ENCODE measurements at places on chromosomes 7 and 10.
A peak's percentile ranks its signal among the peaks of the same experiment; 100 is the strongest.

GRCh38 chr10:79403441-79404230 is 41.8 kb downstream of the ZCCHC24 start:
- peak; percentile 29 for DNase-seq

DNA sequence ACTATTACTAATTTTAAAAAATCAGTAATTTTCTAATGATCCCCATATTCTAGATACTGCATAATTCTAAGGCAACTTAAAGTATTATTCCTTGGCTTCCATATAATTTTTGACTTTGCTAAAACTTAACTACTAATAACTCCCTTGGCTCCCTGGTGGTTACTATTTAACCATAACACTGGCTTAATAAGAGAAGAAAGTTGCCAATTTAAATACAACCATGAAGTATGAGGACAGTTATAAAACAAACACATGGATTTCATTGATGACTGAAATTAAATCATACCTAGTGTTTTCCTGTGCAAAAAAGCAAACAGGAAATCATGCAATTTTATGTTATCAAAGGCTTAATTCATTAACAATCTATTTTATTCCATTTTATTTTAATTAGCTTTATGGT is 1073.9 kb downstream of the GRM8 start:
- DNase-seq, result no peak

GRCh38 chr10:11026773-11027172 is 9.1 kb downstream of the CELF2 start:
- DNase-seq, result no peak

DNA sequence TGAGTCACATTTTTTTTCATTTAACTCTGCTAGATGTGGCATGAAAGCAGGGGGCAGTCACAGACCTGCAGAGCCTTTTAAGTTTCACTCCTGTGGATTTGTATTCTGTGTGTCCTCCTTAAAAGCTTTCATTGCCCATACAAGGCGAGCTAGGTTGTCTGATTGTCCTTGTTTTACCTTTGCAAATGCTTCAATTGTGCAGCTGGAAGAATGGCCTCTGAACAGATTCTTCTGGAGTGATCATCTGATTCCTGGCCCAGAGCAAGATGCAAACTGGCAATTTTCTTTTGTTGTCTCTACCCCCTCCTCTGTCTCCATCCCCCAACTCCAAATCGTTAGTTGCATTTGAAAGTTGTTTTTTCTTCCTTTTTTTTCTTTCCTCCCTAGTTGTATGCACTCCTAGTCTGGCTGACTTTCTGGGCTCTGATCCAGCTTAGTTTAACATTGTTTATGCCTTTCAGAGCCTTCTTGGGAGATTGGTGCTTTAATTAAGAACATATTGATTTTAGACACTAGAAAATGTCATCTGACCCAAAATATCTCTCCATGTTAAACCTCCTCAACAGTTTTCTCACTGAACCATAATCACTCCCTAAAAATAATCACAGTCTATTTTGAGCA is 150.2 kb downstream of the REEP3 start:
- peak; percentile 97 for DNase-seq

GRCh38 chr10:108425283-108425964 is 1260.9 kb upstream of the SORCS1 start:
- DNase-seq, result peak; percentile 14

GRCh38 chr10:91367127-91367531 is 43.0 kb upstream of the HECTD2 start:
- DNase-seq, result peak; percentile 43

DNA sequence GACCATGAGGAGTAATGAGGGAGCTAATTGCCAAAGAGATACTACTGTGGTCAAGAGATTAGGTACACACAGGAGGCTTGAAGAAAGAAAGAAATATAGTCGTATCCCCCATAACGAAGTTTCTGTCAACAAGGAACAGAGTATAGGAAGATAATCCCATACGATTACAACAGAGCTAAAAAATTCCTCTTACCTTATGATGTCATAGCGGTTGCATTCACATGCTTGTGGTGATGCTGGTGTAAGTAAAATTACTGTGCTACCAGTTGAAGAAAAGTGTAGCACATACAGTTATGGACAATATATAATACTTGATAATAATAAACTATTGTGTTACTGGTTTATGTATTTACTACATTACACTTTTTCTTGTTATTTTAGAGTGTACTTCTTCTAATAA is 51.6 kb upstream of the CASD1 start:
- DNase-seq, result no peak

DNA sequence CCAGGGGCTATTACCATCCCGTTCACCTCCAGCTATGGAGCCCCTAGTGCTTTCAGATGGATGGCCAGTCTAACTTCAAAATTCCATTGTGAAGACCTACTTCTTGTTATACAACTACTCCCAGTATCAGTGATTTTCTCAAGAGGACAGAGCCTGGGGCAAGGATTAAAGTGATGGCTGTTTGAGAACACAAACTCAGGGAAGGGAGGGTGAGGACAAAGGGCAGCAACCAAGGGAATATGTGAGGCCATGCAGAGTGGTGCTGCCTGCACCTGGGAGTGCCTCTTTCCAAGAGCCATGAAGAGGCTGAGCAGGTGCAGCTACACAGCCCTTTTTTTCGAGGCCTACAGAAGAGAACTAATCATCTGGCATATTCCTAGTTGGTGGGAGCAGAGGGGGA is 303.5 kb upstream of the BMPER start:
- DNase-seq, result no peak

DNA sequence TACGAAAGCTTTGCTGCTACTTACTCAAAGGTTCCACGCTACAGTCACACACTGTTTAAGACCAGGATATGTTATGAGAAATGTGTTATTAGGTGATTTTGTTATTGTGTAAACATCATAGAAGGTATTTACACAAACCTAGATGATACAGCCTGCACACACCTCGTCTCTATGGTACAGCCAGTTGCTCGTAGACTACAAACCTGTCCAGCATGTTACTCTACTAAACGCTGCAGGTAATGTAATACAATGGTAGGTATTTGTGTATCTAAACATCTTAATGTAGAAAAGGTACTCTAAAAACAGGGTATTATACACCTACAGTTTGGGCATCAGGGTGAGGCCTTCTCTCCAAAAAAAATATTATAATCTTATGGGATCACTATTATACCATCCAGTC is 181.2 kb downstream of the MYOF start:
- no peak for DNase-seq

DNA sequence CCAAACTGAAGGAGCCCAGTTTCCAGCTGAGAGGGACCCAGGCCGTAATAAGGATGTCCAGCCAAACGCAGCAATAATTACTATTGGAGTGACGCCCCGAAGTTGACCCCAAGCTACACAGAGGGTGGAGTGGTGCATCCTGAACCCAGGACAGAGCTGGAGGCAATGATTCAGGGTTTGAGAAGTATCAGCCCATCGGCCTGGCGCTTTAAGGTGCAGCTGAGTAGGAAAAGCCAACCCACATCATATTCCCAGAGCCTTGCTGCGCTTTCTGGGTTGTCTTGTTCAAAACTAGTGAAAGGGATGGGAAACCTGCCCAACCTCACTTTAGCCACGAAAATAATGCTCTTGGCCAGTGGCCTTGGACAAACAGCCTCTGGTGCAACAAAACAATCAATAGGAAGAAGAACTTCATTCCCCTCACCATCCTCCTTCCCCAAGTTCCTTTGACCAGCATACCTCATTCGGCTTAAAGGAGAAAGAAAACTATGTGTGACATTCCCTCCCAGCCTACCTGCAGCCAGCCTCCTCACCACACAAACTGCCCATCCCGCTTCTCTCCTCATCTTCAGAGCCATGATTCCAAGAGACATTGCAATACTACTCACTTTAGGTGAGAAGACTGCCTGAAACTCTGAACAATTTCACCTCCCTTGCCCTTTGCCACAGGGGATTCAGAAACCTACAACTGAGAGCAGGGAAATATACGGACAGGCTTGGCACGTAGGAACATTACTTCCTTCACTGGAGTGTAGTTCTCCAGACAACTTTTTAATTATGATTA is 217.2 kb upstream of the MKLN1 start:
- peak; percentile 33 for DNase-seq

DNA sequence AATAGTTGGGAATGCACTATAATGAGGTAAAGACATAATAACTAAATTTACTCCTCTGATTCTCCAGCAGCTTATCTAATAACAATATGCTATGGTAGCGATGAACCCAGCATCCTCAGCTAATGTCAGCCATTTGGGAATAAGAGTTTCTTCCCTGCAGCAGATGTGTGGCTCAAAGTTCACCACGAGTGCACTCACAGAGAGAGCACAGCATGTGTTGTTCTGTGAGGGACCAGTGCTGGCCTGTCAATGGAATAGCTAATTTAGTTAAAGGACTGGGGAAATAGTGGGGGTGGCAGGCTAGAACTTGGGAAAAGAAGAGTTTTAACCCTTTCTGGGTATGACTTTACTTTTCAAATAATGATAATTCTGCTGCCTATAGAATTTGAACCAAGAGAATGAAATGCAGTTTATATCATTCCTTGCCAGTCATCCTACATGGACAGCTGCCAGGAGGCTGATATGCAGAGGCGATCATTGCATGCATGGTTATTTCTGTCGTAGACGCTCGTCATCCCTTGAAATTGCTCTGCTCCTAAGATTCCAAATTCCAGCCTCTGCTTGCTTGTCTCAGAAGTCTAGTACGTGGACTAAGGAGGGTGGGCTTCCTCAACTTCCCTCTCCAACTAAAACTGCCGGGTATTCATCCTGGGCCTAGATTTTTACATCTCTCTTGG is 355.6 kb downstream of the RNLS start:
- DNase-seq, result peak; percentile 84

DNA sequence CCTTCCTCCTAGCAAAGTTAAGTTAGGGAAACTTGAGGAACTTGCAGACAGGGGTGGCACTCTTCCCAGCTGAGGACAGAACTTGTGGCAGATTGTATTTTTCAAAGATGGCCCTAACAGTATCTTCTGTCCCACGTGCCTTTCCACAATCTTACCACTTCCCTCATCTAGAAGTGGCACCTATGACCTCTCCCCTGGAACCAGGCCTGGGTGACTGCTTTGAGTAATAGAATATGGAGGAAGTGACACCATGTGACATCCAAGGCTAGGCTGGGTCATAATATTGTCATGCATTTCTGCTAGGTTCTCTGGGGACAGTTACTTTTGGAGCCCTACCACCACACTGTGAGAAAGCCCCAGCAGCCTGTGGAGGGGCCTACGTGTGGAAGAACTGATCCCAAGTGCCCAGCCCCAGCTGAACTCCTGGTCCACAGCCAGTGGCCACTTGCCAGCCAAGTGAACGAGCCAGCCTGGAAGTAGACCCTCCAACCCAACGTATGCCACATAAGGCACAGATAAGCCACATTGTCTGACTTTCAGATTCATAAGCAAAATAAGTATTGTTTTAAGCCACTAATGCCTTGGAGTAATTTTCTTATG is 193.7 kb downstream of the PTPN20 start:
- no peak for DNase-seq

GRCh38 chr10:120392245-120392644 is 64.8 kb upstream of the PLPP4 start:
- no peak for DNase-seq

DNA sequence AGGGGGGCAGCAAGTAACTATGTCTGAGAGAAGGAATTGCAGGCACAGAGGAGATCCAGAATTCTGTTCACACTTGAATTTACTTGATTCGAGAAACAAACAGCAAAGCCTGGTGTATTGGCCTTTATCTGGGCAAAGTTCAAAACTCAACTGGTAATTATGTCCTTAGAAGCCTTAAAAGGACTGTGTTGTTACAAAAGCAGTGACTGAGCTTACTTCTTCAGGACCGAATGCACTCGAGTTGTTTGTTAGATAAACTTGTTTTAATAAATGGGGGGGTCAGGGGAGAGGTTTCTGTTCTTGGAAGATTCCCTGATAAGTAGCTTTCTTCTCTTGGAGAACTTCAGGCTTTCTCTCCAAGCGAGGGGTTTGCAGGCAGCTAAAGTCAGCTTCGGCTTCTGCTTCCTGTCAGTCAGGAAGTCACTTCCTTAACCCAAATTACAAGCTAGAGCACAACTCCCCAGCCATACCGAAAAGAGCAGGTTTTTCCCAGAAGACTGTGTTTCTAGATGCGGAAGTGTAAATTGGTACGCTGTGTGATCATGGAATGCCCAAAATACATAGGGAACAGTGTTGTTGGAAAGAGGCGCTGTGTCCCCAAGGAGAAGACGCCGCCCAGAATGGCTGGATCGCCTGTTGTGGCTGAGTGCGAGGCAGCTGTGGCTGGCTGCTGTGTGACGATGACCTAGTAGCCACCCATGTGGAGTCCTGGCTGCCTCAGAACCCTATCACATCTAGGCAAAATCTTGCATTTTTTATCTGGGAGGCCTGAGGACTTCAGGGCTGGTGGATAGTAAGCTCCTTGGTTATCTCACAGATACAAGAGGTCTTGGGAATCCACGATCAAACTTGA is 110.4 kb downstream of the TCF7L2 start:
- no peak for DNase-seq

DNA sequence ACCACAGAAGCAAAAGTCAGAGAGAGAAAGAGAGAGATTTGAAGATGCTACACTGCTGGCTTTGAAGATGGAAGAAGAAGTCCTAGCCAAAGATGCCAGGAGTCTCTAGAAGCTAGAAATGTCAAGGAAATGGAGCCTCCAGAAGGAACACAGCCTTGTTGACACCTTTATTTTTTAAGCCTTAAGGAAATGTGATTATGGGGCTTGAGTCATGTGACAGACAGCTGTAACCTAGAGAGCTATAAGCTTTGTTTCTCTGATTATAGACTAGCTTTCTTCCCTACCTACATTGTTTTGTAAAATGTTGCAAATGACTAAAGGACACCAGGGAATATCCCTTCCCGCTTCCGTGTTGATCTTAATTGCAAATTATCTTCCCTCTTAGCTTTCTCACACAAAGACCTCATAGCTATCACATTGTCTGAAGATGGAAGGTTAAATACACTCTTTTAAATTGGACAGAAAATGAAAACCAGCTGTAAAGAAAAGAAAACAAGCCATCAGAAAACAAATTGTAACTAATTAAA is 199.9 kb downstream of the ARHGAP12 start:
- DNase-seq, result no peak

DNA sequence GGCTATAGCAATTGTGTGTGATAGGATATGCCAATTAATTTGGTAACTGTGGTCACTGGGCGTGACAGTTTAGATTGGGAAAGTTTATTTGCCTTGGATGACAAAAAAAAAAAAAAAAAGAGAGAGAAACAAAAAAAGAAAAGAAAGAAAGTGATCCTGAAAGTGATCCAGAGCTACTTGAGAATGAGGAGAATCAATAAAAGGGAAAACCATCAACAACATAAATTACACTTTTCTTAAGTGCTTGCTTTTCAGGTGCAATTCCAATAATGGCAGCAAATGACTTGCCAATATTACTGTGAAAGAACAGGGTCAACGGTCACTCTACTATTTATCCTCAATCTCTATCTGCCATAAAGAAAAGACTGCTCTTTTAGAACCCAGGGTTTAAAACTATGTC is 191.8 kb upstream of the SEMA3C start:
- DNase-seq, result no peak

DNA sequence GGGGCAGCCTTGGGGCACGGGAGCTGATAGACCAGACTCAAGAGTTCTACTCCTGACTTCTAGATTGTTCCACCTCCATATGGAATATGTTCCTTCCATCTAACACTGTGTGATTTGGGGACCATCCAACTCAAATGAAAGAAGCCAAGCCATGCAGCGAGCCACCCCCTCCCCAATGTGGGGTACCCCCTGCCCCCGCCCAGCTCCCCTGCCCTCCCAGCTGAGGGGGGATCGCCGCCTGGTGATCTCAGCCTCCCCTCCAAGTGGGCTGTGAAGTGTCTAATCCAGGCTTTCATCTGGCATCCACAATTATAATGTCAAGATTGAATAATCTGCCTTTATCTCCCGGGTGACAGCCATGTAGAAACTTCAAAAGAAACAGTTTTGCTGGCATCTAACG is 246.1 kb downstream of the RPS24 start:
- no peak for DNase-seq
